IMR-90 (cell line): ENCODE measurements at places on chromosomes 7 and 10.

DNA sequence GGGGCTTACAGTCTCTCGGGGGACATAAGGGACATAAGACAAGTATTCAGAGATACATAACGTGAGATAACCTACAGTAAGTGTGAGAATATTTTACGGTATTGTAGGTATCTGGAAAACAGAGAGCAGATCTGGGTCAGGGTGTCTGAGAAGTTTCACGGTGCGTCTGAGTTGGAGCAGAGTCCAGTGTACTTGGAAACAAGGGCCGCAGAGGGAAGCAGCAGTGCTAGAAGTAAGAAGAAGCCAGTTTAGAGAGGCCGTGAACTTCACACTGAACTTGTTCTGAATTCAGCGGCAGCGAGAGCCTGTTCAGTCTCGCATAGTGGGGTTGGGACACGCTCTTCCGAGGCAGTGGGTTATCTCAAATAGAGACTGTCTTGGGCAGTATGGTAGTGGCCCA is 85.5 kb downstream of the TAF3 start:
- DNase-seq = no peak

GRCh38 chr7:8149222-8149621 is 112.7 kb downstream of the ICA1 start:
- DNase-seq = no peak

DNA sequence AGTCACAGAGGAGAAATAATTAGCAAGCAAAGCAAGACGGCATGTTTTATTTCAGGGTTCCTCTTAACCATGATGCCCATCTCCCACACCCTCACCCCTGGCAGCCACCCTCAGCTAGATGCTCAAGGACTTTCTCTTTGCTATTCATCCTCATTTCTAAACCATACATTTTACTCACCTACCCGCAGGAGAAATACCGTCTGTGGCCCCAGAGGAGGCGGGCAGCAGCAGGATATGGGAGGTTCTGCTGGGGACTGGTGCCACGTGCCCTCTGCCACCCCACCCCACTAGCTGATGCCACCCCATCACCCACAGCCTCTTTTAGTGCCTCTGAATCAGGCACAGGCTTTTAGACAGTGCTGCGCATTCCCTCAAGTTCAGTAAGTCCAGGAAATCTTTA is 168.7 kb upstream of the ITGB1 start:
- no peak for DNase-seq

- no peak for DNase-seq
These were observed 33.0 kb downstream of the ORC5 start for GRCh38 chr7:104174798-104175197.

GRCh38 chr7:31890198-31890597 is 180.0 kb downstream of the PDE1C start:
- peak; percentile 33 for DNase-seq

- peak; percentile 77 for DNase-seq
These were observed 8.9 kb downstream of the ANKMY2 start for GRCh38 chr7:16636555-16637101.

DNA sequence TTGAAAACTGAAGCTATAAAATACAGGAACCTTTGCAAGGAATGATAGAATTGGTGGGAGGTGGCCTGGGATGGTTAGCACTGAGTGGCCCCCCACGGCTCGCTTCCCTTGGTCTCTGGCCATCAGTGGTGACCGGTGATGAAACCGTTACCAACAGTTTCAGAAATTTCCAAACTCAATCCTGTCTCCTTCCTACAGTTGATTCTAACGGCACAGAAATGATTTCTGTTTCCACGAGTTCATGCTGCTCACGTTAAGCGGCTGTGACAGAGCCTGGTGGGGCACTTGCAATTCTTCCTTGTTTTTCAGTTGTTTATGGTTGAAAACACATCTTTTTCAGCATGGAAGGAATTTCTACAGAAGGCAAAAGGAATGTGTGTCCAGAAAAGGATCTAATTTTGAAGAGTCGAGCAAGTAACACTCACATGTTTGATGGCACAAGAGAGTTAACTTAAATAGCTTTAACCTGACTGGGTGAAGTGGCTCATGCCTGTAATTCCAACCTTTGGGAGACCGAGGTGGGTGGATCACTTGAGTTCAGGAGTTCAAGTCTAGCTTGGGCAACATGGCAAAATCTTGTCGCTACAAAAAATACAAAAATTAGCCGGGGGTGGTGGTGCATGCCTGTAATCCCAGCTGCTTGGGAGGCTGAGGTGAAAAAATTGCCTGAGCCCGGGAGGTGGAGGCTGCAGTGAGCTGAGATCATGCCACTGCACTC is 100.1 kb downstream of the DNAJB6 start:
- DNase-seq = no peak

- DNase-seq = no peak
These were observed 190.2 kb upstream of the HGF start for GRCh38 chr7:81960026-81960425.

DNA sequence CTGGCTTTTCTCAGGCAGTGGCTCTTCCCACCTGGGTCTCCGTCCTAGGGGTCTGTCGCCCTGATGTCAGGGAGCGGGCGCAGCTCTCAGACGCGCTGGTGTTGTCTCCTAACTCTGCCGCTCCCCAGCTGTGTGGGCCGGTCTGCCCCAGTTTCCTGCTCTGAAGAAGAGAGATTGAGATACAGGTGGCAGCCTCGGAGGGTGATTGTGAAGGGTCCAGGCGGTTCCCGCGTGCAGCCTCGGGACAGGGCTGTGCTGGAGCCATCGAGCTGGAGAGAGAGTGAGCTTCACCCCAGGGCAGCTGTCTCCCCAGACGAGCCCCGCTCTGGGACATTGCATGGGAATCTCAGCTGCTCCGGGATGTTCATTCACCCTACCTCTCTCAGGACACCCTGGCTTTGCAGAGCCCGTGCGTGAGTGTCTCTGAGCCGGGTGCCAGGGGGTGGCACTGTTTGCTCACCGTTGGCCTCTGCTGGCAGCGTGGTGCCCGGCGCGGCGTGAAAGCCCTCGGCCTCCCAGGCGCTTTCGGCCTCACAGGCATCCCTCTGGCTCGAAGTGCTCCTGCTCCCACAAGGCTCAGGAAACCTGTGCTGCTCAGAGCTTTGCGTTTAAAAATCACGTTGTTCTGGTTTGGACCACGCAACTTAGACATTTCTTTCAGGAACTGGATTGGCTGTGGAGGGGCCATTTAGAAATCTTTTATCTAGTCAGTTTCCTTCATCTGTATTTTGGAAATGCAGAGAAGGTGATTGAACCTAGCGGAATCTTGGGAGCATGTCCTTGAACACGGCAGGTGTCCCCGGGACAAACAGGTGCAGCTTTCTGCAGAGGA is 33.8 kb upstream of the ZFAND2A start:
- DNase-seq = peak; percentile 39

DNA sequence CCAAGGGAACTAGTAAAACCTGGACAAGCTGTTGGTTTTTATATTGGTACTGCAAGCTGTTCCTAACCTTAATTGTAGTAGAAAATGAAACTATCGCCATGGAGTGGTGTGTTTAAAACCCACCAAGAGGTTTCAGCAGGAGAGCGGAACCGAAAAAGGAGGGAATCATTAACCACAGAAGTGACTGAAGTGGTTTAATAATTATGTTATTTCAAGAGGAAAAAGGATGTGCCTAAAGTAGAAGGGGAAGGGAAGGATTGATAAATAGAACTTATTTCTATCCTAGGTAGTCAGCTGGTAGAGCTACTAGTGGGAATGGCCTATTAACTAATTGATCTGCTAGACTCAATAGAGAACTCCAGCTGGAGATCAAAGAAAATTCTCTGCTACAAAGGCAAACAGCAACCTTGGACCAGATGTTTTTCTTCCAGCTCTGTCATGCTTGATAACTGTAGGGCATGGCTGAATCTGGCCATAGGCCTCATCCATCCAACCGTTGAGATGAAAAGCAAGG is 91.8 kb downstream of the BAMBI start:
- DNase-seq = no peak

DNA sequence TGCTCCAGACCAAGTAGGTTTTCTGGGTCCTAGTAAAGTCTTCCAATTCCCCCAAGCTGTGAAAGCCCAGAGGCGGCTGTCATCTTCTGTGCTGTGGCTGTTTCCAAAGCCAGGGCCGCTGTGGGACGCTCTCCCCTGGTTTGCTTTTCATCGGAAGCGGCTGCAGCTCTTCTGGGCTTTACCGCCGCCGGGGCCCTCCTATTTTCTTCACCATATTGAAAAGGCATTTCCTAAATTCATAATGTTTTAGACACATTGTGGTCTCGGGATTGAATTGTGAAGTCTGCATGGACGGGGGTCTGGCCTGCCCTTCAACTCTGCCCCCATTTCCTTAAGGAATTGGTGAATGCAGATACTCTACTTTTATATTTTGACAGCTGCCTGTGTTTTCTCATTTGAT is 551.4 kb upstream of the MGMT start:
- DNase-seq = no peak

DNA sequence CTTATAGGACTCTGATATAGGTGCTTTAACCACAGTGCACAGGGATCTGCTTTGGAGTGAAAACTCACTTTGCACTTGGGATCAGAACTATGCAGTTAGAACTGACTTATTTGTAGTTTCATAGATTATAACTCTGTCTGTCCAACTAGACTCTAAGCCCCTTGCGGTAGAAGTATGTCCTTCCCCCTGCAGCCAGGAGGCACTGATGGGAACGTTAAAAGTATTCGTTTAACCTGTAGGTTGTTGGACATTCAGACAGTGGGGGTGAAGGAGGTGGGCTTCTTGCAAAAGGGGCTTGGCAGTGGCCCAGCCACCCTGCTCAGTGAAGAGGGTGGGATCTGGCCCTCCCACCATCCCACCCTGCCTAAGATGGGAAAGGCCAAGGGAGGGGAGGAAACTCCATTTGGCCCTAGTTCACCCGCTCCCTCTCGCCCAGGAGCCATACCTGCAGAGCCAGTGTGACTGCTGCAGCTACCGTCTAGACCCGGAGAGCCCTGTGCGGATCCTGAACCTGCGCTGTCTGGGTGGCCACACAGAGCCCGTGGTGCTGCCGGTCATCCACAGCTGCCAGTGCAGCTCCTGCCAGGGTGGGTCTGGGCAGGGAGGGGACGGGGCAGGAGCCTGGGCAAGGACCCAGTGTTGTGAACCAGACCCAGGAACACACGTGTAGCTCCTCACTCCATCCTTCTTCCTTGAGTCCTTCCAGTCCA is 5.7 kb upstream of the ZNF862 start:
- DNase-seq = no peak

GRCh38 chr10:71038921-71039320 is 150.6 kb upstream of the PCBD1 start:
- DNase-seq = no peak

GRCh38 chr7:108252177-108252576 is 122.0 kb upstream of the LAMB4 start:
- DNase-seq = no peak
